Hippocampal formation (tissue), 2 donors: ENCODE measurements at places on chromosomes 4 and X.

DNA sequence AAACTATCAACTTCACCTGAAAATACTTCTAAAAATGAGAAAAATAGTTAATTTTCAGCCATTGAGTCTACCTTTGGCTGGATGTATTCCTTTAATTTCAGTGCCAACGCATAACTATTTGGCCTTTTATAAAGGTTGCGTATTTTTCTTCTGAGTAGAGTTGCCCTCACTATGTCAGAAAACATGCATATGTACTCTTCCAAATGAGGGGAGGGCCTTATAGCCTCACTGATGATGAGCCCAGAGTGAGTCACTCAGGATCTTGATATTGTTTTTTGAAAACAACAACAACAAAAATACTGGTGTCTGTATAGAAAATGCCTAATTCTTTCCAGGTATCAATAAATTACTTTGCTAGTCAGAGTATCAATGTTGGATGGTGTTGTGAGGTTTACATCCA is 349.3 kb downstream of the FBXO8 start:
- no peak for DNase-seq

DNA sequence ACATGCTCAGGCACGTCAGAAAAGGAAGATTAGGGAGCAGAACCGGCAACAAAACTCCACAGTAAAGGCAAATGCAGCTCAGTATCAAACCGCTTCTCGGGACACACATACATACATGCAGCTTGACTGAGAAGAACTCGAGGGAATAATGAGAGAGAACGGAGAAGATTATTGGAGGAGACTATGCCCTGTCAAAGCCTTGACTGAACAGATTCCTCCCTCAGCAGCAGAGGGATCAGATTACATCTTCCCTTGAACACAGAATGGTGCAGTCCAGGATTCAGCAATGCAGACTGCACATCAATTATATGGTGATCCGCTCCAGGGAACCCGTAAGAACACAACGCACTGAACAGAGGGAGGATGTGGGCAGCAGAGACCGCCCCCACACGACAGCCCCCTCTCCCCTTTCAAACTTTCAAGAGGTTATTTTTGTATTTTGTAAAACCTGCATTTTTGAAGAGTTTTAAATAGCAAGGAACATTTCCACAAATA is 183.2 kb downstream of the FBXW7 start:
- DNase-seq: peak; percentile 11

- DNase-seq: no peak
These were observed 16.8 kb downstream of the REPS2 start for GRCh38 chrX:16963216-16963615.

- DNase-seq: no peak
These were observed 1841.0 kb upstream of the PCDH7 start for GRCh38 chr4:28879178-28879577.

DNA sequence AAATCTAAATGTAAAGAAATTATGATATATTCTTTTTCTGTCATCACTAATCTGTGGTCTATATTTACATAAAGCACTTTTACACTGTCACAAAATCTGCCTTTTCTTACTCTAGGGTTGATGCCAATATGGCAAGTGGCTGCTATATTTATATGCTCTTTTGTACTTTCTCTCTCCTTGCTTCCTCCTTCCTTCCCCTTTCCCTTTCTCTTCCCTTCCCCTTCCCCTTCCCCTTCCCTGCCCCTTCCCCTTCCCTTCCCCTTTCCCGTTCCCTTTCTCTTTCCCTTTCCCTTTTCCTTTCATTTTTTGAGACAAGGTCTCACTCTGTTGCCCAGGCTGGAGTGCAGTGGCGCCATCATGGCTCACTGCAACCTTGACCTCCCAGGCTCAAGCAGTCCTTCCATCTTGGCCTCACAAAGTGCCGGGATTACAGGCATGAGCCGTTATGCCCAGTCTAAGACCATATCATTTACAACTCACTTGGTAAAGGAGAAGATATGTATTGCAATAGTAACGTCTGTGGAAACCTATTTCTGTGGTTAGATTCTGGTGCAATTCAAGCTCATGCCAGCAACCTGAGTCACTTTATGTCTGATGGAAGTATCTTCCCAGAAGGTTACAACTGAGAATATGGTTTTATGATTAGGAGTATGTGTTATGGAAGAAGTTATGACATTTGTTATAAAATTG is 13.9 kb upstream of the PLAC8 start:
- no peak for DNase-seq

DNA sequence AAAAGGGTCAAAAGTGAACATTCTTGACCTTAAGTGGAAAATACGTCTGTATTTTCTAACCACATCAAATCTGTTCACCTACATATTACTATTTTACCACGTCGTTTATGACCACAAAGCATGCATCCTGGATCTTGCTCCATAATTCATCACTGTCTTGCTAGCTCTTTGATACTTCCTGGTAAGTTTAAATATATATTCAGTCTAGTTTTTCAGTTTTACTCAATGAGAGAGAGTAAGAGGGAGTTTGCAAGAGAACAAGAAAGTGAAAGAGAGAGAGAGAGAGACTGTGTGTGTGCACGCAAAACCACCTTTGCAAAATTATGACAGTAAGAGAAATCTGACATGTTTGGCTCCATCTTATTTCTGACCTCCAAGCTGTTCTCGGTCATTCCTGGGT is 173.7 kb upstream of the GALNTL6 start:
- DNase-seq: no peak

DNA sequence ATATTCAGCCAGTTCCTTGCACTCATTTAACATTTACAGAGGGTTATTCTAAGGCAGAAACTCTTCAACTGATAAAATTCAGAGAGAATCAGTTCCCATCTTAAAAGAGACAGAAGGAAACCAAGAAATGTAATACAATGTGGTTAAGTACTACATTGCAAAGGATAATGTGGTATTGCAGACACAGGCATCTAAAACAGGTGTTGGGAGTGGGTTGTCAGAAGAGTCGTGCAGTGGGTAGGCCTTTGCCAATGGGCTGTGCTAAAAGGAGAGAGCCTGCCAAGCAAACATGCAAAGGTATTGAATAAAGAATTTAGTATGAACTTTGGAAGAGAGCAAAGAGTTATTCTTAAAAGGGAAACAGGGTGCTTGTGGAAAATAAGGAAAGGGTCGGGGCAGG is 1044.4 kb upstream of the DIAPH2 start:
- no peak for DNase-seq

DNA sequence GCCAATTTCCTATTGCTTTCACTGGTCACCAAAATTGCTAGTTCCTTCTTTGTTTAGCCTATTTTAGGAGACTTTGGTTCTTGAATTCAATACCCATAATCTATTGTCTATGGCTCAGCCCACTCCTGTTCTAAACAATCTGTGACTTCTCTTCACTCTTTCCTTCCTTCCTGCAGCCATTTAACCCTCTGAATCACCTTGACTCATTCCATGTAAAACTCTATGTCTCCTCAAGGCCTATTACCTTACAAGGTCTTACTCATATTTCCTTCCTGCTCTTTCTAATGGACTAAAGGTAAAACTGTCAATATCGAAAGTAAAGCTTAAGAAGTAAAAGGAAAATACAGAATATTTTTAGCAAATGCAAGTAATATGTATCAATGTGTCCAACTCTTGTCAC is 301.6 kb downstream of the ARHGAP24 start:
- no peak for DNase-seq

- DNase-seq: no peak
These were observed 909.2 kb upstream of the PRKX start for GRCh38 chrX:4622486-4623167.

DNA sequence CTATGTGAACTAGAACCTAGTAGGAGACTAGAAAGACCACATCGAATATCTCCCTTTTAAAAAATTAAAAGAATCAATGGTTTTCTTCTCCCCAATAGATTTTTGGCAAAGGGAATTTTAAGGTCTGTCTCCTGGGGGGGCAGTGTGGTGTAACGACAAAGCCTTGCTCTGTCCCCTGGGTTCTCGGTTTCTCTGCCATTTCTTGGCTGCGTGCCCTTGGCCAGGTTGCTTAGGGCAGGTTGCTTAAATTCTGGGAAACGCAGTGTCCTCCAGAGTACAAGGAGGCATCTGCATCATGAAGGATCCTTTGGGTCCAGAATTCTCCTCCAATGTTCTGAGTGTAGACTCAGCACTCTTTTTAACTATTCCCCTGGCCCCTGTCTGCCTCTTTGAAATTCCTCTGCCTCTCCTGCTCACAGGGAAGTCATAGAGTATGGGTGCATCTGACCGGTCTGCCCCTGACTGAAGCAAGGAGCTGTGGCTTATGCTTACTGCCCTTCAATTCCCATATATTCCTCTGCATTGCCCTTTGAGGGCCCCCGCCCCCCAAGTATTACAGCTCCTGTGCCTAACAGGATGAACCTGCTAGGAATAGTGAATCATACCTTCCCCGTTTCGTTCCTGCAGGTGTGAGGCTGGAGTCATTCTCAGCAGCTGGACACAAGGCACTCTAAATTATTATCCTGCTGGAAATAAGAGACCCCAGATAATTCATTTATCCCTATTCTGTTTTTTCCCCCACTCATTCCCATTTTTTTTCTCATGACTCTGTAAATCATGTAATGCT is 2.2 kb downstream of the KIT start:
- DNase-seq: no peak

GRCh38 chr4:122331195-122331594 is 47.6 kb upstream of the ADAD1 start:
- DNase-seq: no peak

GRCh38 chr4:88033309-88033708 is 25.9 kb downstream of the PKD2 start:
- DNase-seq: no peak

DNA sequence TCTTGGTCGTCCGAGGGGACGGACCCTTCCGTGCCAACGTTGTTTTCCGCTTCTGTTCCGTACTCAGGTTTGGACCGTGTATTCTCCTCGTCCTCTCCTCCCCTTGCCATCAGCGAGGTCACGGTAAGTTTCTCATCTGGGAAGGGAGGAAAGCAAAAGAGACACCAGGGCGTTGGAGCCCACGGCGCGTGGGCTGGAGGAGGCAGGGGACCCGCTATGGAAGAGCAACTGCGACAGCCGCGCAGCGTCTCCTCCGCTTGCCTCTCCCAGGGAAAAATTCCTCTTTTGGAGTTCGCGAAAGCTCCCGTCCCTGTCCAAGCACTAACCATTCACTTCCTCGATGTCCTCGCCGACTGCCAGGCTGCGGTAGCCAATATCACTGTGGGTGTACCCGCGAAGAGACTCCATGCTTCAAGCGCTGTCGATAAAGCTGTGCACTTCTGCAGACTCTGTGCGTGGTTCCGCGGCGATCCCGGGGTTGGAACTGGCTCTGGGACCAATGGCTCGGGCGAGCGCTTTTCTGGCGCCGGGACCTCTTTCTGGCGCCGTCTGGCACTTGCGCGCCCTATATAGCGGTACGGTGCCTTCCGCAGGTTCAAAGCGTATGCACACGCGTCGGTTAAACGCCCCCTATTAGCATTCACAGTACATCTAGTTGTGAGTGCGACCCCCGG is at the start of gene ESX1:
TSS of gene ESX1 (minus strand) at position 492 of the 674 bp plus-strand sequence. CDS start at position 408, 84 bp downstream.
- no peak for DNase-seq

DNA sequence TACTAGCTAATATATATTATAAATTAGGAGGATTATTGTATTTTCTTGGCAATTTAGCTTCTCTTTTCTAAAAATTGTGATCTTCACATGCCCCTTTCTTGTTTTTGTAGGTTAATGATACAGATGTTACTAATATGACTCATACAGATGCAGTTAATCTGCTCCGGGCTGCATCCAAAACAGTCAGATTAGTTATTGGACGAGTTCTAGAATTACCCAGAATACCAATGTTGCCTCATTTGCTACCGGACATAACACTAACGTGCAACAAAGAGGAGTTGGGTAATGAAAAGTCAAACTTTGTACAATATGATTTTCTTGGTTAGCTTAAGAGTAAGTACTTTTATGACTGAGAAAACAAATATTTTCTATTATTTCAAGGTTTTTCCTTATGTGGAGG is 74.1 kb downstream of the SLC10A6 start:
- no peak for DNase-seq

DNA sequence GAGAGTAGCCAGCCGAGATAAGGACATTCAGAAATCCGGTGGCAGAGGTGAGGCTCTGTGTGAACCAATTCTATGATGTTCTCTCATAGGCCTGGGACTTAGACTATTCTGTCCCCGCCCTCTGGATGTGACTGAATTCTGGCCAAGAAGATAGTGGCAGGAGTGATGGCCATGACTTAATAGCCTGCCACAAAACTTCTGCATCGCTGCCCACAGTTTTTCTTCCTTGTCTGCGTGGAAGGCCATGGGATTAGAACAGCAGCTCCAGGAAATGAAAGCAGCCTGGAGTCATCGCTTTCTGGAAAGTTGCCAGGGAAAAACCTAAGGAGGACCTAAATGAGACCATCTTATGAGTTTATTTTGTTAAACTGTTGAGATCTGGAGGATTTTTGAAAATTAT is 134.7 kb downstream of the F11 start:
- DNase-seq: no peak

- no peak for DNase-seq
These were observed 171.5 kb upstream of the VEGFC start for GRCh38 chr4:176964116-176964691.

GRCh38 chrX:112774651-112775293 is 65.9 kb downstream of the AMOT start:
- no peak for DNase-seq

DNA sequence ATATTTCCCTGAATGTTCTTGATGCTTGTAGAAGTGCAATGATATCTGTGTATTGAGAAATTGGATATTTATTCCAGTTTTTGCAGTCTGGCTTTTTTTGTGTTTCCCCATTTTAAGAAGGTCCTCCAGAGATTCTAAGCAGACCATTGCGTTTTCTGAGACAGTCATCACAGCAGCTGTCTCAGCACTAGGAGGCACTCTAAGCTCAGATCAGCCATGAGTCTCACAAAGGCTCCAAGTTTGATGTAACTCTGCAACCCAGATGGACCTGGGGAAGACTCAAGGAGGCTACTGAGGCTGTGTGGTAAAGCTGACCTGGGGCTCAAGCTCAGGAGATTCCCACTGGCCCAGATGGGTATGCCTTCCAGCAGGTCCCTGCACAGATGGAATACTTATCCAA is 89.3 kb upstream of the CYLC1 start:
- no peak for DNase-seq

GRCh38 chr4:954211-955020 is 19.0 kb downstream of the DGKQ start:
- no peak for DNase-seq

- no peak for DNase-seq
These were observed 268.8 kb upstream of the GALNT7 start for GRCh38 chr4:172899861-172900260.

DNA sequence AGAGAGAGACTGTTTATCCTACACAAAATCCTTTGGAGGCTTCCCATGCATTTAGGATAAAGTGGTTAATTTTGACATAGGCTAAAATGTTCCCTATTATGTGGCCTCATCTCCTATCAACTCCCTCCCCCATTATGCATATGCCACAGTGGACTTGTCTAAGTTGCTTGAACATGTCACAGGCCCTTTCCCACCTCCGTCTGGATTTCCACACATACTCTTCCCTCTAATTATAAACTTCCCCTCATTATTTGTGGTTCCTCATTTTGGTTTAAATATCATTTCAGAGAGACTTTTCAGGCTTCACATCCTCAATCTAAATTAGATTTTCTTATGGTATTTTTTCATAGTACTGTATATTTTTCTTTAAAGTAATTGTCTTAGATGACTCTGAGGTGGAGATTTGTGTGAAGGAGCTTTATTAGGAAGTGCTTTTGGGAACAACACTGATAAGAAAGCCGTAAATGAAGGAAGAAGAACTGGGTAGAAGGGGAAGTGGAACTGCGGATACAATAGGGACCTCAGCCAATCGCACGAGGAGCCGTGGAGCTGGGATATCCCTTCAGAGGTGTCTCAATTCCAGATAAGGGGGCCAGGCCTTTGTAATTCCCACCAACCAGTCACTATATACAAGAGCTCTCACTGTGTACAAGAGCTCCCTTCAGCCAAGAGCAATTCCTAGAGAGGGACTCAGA is 7.9 kb downstream of the C4orf17 start:
- DNase-seq: no peak

GRCh38 chrX:123740536-123740935 is 7.7 kb upstream of the THOC2 start:
- DNase-seq: no peak
